ENCODE measurements at places on chromosomes 12 and 14.

DNA sequence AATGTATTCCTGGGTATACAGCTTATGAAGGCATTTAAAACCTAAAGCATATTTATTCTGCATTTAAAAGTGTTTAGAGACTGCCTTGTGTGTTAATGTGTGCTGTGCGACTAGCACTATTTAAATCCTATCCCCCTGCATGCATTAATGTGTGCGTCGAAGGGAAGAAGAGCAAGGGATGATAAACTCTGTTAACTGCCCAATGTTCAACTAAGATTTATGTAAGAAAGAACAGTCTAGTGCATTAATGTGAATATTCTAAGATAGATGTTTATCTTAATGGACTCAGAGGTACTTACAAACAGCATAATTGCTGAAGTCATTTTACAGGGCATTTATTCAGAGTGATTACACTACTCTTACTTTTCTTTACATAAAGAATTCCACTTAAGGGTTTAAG, 424.8 kb downstream of the DIO2 start:
- no peak for DNase-seq

DNA sequence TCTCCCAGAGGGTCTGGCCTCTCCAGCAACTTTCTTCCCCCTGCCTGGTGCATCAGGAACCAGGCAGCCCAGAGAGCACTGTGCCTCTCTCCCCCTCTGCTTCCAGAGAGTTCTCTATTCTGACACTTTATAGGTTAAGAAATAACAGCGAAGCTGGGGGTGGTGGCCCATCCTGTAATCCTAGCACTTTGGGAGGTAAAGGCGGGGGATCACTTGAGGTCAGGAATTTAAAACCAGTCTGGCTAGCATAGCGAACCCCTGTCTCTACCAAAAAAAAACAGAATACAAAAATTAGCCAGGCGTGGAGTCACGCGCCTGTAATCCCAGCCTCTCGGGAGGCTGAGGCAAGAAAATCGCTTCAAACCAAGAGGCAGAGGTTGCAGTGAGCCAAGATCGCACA, 58.3 kb downstream of the ESRRB start:
- no peak for DNase-seq

DNA sequence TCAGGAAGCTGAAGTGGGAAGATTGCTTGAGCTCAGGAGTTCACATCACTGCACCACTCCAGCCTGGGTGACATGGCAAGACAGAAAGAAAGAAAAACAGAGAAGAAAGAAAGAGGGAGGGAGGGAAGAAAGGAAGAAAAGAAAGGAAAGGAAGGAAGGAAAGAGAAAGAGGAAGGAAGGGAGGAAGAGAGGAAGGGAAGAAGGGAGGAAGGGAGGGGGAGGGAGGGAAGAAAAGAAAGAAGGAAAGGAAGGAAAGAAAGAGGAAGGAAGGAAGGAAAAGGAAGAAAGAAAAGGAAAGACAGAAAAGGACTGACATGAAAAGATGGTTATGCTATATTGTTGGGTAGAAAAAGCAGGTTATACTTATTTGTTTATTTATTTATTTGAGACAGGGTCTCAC, 3.9 kb downstream of the GLTP start:
- no peak for DNase-seq

DNA sequence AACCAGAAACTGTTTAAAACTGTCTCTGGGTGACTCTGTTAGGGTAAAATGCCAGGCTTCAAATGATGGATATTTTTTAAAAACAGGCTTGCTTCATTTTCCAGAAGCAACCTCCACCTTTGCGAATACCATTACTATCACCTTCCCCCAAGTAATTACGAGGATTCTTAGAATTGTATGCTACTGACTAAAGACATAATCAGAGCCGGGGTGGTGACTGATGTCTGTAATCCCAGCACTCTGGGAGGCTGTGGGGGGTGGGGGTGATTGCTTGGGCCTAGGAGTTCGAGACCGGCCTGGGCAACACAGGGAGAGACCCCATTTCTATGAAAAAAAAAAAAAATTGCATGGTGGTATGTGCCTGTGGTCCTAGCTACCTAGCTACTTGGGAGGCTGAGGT, 38.3 kb downstream of the FGD6 start:
- DNase-seq, result no peak

DNA sequence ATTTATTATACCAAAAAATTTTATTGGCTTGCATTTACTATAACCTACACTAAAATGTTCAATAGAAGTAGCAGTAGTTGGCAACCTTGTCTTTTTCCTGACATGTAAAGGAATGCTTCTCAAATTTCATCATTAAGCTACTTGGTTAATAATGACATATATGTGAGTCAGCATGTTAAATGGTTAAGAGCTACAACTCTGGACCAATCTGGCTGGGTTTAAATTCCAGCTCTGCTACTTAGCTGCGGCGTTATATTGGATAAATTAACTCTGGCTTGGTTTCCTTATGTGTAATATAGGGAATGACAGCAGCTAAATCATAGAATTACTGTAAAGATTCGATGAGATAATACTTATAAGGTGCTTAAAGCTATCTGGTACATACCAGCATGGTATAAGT, 53.7 kb upstream of the OTOGL start:
- DNase-seq, result no peak

GRCh38 chr12:76813265-76813664, 49.4 kb downstream of the ZDHHC17 start:
- no peak for DNase-seq

GRCh38 chr14:71244341-71244740, 337.1 kb downstream of the PCNX1 start:
- no peak for DNase-seq

DNA sequence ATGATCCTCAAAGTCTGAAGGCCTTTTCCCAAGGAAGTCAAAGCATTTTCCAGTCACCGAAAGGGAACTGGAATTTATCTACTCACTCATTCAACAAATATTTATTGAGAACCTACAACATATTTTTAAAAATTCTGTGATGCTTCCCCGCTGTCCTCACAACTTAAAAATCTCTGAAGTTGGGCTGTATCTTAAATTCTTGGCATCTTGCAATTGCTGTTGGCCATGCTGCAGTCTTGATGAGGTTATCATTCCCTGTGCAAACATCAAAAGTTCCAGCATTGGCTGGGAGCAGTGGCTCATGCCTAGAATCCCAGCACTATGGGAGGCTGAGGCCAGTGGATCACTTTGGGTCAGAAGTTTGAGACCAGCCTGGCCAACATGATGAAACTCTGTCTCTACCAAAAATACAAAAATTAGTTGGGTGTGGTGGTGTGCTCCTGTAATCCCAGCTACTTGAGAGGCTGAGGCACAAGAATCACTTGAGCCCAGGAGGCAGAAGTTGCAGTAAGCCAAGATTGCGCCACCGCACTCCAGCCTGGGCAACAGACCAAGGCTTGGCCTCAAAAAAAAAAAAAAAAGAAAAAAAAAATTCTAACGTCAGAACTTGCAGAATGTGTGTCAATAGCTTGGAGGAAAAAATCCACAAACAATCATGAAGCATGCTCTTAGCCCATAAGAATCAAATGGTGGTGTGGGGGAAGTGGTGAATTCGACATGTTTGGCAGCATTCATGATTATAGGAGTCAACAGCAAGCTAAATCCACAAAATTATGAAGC, 34.9 kb downstream of the CCDC177 start:
- DNase-seq, result peak; percentile 13

DNA sequence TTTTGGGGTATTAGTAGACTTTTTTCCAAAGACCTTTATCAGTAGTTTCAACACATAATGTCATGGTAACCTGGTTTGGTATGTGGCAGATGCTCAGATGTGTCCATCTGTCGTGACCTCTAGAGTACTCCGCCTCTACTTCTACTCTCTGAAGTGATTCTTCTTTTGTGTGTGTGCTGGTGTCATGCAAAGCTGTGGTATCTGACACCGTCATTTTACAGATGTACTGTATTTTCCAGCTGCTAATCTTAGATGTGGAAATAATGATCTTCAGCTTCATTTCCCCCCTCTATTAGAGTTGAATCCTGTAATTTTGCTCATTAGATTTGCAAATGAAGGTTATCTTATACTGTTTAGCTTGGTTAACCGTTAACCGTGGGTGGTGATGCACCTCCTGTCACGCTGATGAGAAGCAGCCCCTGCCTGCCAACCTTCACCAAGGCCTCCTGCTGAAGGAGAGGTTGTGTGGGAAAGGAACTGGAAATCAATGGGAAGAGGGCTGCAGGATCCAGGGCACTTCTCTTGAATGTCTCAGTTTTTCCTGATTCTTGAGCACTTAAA, 222.4 kb upstream of the AMIGO2 start:
- no peak for DNase-seq

- DNase-seq, result no peak
These were observed 638.3 kb upstream of the TBX3 start for GRCh38 chr12:115322275-115322674.

DNA sequence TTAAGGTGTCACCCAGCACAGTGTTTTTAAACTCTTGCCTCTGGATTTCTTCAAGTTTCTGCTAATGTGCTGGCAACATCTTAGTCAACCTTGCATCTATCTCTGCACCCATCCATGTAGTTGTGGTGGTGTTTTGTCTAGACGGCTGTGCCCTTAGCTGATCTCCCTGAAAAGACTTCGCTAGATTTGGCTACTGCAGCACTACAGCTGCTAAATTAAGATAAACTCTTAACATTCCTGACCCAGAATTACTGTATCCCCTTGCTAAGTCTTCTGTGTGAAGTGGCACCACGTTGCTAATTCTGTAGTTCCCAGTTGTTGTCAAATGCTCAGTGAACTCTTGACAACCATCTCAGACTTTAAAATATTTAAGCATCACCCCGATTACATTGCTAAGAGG, 66.8 kb downstream of the SRGAP1 start:
- no peak for DNase-seq

DNA sequence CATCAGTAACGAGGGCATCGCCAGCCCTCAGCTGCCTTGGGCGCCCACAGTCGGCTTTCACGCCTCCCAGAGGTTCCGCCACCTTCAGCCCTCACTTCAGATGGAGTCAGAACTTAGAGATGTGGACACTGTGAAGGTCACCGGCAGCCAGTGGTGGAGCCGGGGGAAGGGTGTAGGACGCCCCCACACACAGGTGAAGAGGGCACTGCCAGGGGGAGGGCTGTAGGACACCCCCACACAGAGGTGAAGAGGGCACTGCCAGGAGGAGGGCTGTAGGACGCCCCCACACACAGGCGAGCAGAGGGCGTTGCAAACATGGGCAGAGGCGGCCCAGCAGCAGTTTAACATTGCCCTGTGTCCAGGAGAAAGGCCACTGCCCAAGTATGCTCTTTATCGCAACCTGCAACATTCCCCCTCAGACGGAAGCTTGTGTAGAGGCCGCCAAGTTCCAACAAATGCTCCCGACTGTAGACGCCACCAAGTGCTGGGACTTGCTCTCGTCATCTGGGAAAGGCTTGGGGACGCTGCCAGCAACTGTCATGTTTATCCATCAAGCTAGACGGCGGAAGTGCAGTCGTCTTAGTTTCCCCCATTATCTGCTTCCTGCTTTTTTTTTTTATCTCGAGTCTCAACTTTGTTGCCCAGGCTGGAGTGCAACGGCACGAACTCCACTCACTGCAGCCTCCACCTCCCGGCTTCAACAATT, 4.9 kb upstream of the ANKLE2 start:
- no peak for DNase-seq

DNA sequence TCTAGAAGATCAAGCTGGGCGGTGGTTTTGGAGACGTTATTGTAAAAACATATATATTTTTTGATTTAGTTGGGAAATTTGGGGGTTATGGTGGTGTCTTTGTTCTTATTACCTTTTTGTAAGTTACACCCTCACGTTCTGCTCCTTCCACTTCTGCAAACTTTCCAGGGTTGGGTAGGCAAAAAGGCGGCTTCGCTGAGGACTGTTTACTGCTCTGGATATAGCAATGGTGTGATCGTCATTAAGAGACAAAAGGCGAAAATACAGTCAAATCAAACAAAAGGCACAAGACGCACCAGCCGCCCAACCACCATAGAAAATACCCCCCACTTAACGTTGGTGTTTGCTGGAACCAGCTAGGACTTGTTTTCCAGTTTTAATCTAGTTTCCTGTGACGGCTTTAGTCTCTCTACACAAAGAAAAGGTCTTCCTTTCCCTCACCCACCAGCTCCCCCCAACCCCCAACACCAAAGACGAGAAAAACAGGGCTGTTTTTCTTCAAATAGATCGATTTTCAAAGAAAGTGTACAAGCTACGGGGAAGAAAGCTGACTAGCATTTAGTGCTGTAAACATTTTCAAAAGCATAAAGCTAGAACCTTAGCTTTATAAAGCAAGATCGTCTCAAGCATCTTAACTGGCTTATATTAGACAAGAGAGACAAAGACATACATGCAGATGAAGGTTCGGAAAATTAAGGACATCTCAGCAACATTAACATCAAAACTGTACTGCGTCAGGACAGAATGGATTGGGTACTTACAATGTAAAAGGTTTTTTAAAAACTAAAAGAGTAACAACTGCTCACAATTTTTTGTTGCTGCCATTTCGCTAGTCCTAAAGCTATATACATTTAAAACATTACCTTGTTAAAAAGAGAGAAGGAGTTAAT, 2.0 kb upstream of the SETD1B start:
- DNase-seq, result no peak

DNA sequence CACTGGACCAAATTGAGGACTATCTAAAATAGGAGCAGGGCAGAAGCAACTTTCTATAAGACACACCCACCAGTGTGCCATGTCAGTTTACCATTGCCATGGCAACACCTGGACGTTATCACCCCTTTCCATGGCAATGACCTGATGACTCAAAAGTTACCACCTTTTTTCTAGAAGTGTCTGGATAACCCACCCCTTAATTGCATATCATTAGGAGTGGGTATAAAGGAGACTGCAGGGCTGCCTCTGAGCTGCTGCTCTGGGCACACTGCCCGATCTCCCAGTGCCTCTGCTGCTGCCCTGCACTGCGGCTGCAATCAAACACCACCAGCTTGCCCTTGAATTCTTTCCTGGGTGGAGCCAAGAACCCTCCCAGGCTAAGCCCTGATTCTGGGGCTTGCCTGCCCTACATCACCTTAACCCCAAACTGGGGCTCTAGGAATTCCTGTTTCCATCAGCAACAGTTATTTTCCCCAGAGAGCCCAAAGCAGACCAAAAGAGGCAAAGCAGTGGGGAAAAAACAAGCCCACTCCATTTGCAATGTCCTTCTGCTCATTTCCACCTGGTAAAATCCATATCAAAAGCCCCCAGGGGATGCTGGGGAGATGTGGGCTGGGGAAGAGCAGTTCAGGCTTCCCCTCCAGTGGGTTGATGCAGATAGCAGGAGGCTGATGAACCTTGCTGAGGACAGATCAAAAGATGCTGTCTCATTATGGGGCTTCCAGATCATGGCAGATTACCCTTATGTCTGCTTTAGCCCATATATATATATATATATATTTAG, 129.5 kb upstream of the NCOR2 start:
- DNase-seq, result peak; percentile 64

GRCh38 chr14:29355331-29355730, 572.3 kb downstream of the PRKD1 start:
- DNase-seq, result peak; percentile 89

- no peak for DNase-seq
These were observed 41.2 kb downstream of the ADGRD1 start for GRCh38 chr12:130994821-130995375.

DNA sequence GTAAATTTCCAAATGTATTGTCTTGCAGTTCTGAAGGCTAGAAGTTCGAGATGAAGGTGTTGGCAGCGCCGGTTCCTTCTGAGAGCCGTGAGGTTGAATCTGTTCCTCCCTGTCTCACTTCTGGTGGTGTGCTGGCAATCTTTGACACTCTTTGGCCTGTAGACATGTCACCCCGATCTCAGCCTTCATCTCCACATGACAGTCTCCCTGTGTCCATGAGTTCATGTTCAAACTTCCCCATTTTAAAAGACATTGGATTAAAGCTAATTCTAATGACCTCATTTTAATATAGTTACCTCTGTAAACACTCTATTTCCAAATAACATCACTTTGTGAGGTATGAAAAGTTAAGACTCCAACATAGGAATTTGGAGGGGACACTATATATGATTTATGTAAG, 4.1 kb upstream of the RBM19 start:
- no peak for DNase-seq
